NCI-H1105 (cell line): ENCODE measurements at places on chromosomes 3 and 15.

GRCh38 chr3:97680210-97680609, 84.3 kb upstream of the ARL6 start:
- DNase-seq: no peak

DNA sequence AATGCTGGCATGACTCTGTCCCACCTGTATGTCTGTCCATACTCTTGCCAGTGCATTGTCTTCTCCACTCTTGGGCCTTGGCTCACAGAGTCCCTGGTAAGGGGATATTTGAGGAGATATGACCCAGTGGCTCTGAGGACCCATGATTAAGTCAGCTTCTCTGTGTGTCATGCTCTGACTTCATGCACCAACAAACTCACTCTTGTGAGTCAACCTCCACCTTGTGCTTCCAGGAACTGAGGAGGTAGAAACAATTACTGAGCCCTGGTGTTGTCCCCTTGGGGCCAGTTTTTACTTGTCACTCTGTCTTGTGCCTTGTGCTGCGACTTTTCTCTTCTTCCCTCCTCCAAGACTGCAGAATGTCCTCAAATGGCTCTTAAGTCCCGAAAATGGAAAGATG, 127.1 kb downstream of the ABHD5 start:
- no peak for DNase-seq

- no peak for DNase-seq
These were observed 65.2 kb downstream of the TPRA1 start for GRCh38 chr3:127525373-127525772.

GRCh38 chr15:36422631-36423030, 156.8 kb upstream of the CDIN1 start:
- no peak for DNase-seq

GRCh38 chr3:195918176-195918575, 9.8 kb upstream of the TNK2 start:
- DNase-seq: no peak

GRCh38 chr15:99403597-99403996, 152.3 kb downstream of the LRRC28 start:
- no peak for DNase-seq
